CD14-positive monocyte (primary cell): ENCODE measurements at places on chromosomes 7 and 10. TPM values are rescaled to one million over a fixed set of nuclear protein-coding genes. Genes with fewer than 3 reads are reported as not detected.

DNA sequence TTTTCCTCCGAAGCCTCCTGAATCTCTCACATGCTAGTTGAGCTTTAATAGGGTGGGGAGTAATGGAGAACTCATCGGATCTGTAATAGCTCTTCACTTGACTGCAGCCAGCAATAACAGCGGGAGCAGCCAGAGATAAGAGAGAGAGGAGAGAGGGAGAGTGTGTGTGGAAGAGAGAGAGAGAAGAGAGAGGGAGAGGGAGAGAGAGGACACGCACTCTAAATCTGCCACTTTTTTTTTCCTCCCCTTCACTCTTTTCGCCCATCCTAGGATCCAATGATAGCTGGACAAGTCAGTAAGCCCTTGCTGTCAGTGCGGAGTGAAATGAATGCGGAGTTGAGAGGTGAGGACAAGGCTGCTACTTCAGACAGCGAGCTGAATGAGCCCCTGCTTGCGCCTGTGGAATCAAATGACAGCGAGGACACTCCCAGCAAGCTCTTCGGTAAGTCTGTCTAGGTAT, 107.9 kb downstream of the POU6F2 start:
- H3K4me3 ChIP-seq, result no peak overlapping the region
- peaks cover 12% of the 10 kb centered on the region for H3K27me3 ChIP-seq
- DNase-seq, result no peak
- no peaks in the 10 kb centered on the region for H3K4me1 ChIP-seq

PLAC9 gene
- not detected for polyA plus RNA-seq

GRCh38 chr7:142894112-142894984, 8.8 kb upstream of the TRPV6 start:
- no peaks in the 10 kb centered on the region for H3K4me1 ChIP-seq
- DNase-seq, result no peak
- H3K36me3 ChIP-seq, result no peaks in the 10 kb centered on the region
- H3K4me3 ChIP-seq, result no peak overlapping the region
- H3K27ac ChIP-seq, result no peak overlapping the region

DNA sequence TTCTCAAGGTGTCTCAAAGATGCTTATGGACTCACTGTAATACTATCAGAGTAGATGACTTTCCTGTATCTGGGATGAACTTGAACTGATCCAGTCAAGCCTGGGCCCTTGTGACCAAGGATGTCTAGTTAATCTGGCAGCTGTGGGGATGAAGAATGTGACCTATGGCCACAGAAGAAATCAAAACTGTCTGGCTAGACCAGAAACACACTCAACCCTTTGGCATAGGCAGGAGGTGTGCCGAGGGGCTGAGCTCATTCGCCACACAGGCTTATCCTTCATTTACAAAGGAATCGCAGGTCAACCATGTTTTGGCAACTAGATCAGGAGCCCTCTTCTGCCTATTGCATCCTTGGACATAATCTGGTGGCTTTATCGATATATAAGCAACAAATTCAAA, 110.6 kb downstream of the ATXN7L1 start:
- H3K4me1 ChIP-seq, result no peaks in the 10 kb centered on the region
- H3K4me3 ChIP-seq, result no peak overlapping the region
- H3K36me3 ChIP-seq, result no peaks in the 10 kb centered on the region
- H3K27ac ChIP-seq, result no peak overlapping the region

GRCh38 chr7:12133865-12134264, 77.2 kb upstream of the TMEM106B start:
- no peak overlapping the region for H3K27ac ChIP-seq
- H3K27me3 ChIP-seq, result no peaks in the 10 kb centered on the region
- no peak overlapping the region for H3K4me3 ChIP-seq
- H3K4me1 ChIP-seq, result no peaks in the 10 kb centered on the region
- no peaks in the 10 kb centered on the region for H3K36me3 ChIP-seq
